ENCODE measurements at places on chromosomes 7 and 10. TPM values are rescaled to one million over a fixed set of nuclear protein-coding genes. Genes with fewer than 3 reads are reported as not detected.

GRCh38 chr7:13742126-13742525 is 247.3 kb downstream of the ETV1 start:
- DNase-seq = peak; percentile 65

- DNase-seq = no peak
Observed at GRCh38 chr7:90706072-90706716, 110.1 kb downstream of the CDK14 start.

DNA sequence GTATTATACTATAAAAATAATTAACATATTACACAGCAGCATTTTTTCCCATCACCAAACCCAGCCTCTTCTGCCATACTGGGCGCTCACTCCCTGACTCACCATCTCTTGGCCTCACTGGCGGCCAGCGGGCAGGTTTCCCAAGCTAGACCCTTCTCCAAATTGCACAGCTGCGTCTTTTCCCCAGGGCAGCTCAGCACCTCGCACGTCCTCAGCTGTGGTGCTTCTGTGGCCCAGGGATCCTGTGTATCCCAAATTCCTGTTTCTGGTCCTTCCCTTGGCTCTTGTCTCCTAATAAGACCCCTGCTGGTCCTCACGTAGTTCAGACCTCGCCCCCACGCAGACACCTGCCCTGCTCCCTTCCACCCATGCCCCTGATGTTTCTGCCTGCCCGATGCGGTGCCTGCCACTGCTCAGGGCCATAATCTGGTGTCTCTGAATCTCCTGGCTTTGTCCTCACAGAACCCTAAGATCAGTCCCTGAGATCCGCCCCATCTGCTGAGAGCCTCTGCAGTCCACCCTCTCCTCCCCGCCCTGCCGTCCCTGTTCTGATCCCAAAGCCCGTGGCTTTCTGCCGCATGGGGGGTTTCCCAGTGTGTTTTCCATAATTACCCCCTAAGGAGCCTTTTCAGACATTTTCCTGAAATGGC is 290.1 kb downstream of the TCERG1L start:
- no peak for DNase-seq

GRCh38 chr7:95608359-95609173 is 12.2 kb upstream of the PDK4 start:
- peak; percentile 88 for DNase-seq

DNA sequence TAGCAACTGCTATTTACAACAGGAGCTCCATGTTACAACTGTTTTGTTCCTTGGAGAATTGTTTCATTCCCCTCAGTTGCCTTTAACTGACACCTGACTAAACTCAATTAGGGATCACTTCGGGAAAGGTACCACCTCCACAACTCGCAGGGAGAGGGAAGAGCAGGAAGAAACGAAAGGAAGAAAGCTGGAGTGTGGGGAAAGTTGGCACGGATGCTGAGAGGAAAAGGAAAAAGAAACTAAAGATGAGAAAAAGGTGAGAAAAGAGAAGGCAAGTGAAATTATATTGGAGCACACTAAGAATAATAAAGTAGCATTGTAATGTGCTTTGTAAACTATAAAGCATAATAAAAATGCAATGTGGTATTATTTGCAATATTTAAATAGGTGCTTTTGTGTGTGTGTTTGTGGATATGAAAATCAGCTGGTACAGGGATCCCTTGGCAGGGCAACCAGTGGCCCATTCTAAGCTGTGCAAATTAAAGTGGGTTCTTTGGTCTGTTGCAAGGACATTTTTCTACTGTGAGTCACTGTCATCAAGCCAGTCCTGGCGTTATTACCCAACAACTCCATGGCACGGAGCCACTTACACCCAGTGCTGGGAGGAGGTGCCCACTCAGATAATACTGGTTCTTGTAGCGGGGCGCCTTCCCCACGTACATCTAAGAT is 45.9 kb downstream of the HIPK2 start:
- peak; percentile 92 for DNase-seq

DNA sequence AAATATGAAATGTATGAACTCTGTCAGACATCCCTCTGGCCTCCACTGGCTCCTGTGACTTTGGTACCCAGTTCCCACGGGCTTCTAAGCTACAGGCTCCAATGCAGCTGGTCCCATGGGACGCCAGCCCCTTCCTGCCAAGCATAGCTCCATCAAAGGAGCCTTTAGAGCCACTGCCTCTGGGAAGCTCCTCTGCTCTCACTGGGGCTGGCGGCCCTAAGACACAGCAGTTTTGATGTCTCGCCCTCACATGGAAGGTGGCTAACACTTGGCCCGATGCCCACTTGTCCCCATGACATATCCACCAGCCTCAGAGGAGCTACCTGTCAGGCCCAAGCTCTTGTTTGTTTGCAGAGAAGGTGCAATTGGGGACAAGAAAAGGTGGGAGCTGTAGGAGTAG is 453.7 kb upstream of the LRRN3 start:
- DNase-seq = no peak

- DNase-seq = no peak
Observed at GRCh38 chr10:21172930-21173801, 276.1 kb upstream of the NEBL start.

- peak; percentile 91 for DNase-seq
Observed at GRCh38 chr7:2255145-2256139, 13.4 kb downstream of the NUDT1 start.

- no peak for DNase-seq
Observed at GRCh38 chr10:88936656-88937055, 15.9 kb downstream of the ACTA2 start.

- peak; percentile 97 for DNase-seq
Observed at GRCh38 chr7:112422842-112423496, 27.3 kb upstream of the IFRD1 start.

DNA sequence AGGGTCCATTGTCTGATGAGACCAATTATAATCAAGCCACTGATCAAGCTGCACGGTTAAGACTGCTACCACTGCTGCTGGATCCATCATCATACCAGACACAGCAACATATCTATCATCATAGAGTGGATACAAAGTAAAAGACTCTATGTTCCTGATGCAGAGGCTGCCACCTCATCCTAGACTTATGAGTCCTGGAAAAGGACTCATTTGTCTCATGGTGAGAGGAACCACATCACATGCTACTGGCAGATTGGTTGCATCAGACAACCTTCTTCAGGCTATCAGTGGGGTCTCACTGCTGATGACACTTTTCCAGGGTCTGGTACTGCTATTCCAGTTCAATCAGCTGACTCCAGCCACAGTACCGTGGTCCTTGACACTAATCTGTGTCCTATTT is 79.0 kb downstream of the ABI1 start:
- no peak for DNase-seq

GRCh38 chr10:87973635-87974034 is 110.2 kb downstream of the PTEN start:
- DNase-seq = no peak

DNA sequence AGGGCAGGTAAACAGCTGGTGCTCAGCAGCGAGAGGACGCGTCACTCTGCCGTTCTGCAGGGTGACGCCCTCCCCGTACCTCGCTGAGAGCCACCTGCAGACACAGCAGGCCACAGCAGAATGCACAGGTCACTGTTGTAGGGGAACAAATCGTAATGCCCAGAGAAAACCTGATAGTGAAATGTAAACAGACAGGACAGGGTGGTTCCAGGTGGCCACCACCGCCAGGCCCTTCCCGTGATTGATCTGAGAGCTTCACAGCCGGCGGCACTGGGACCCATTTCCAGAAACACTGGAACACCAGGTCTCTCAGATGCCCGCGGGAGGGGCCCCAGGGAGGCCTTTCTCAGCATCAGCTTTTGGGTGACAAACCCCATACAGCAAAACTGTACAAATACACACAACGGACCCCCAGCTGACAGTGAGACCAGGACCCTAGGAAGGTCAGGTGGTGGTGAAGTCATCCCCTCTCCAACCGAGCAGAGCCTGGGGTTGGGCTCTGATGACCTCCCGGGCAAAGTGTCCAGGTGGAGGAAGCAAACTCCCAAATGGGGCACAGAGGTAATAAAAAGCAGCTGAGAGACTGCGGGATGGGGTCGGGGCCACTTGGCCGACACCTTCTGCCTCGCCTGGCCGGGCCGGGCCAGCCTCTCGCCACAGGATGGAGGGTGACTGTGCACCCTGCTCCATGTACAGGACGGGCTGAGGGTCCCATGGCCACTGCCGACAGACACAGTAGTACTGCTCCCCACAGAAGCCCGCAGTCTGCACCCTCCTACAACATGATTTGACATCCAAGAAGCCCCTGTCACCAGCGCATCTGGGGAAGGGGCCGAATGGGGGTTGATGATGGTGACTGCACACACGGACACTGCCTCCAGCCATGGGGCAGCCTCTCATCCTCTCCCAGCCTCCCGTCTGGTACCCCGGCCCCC is 4.6 kb downstream of the BHLHA15 start:
- no peak for DNase-seq

DNA sequence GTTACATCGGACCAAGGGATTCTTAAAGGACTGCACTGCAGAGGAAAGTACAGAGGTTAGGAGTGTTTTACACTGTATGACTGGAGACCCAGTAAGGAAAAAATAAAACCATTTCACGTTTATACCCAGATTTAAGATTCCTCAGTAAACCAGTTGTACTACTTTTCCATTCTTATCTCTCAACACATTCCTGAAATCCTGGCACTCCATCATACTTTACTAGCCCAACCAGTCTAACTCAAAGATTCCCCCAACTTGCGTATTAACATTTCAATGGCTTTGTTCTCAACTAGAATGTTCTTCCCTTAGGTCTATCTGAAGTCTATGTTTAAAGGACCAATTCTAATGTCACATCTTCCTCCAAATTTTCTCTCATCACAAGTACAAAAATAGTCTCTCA is 8.0 kb downstream of the CCDC186 start:
- DNase-seq = no peak

The PTEN gene
- 40.7 TPM for total RNA-seq

The CLDN4 gene
- 602 TPM for total RNA-seq

The LIPF gene
- total RNA-seq = not detected

Data from PC-9 (cell line).